Brain (organoid and tissue), 16 donors: ENCODE measurements at places on chromosomes 1 and 21.

GRCh38 chr1:32894019-32894600 lies 7.1 kb downstream of the TMEM54 start:
- no peak for DNase-seq

- DNase-seq, result no peak
Observed at GRCh38 chr1:207173396-207173795, 69.4 kb downstream of the C4BPA start.

GRCh38 chr1:43358121-43358745 lies 548 bp upstream of the CDC20 start:
- no peak for DNase-seq

GRCh38 chr1:41806472-41807155 lies 112.1 kb downstream of the HIVEP3 start:
- no peak for DNase-seq

GRCh38 chr1:219123036-219123435 lies 50.6 kb upstream of the LYPLAL1 start:
- DNase-seq, result peak; percentile 61

- no peak for DNase-seq
Observed at GRCh38 chr1:20589331-20590278, 708 bp downstream of the CDA start.

GRCh38 chr21:27045281-27045985 lies 78.5 kb upstream of the ADAMTS5 start:
- DNase-seq, result no peak

GRCh38 chr1:230300322-230301301 lies 125.5 kb downstream of the PGBD5 start:
- no peak for DNase-seq

GRCh38 chr1:214427871-214428277 lies 123.5 kb downstream of the PTPN14 start:
- DNase-seq, result peak; percentile 29

GRCh38 chr1:24987875-24988557 lies 57.9 kb upstream of the RUNX3 start:
- no peak for DNase-seq

- no peak for DNase-seq
Observed at GRCh38 chr1:221063651-221064050, 184.4 kb downstream of the HLX start.

DNA sequence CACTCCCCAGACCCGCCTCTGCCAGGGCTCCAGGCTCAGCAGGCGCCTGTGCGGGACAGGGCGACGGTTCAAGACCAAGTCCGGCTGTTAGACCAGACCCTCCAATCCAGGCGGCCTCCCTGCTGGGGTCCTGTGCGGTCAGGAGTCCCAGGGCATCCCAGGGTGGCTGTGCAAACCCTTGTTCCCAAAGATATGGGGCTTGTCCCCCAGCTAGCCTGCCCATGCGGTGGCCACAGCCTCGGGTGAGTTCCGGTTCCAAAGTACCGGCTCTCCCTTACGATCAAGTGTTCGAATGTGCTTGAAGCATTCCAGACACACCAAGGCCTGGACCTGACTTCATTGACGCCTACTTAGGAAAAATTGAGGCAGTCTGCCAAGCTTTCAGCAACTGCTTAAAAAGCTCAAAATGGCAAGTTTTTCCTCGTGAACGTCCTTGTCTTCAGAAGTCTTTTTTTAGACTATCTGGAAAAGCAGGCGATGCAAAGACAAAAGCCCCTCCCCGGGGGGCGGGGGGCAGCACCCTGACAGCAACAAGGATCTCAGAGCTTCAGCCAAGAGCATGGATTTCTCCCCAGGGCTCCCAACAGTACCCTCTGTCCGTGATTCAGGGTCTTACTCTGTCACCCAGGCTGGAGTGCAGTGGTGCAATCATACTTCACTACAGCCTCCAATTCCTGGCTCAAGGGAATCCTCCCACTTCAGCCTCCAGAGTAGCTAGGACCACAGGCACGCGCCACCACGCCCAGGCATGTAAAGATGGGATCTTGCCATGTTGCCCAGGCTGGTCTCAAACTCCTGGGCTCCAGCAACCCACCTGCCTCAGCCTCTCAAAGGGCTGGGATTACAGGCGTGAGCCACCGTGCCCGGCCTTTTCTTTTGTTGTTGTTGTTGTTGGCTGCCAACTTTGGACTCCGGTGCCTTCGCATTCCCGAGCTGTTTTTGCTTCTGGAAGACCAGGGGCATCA lies 2.3 kb downstream of the FAAP20 start:
- no peak for DNase-seq

DNA sequence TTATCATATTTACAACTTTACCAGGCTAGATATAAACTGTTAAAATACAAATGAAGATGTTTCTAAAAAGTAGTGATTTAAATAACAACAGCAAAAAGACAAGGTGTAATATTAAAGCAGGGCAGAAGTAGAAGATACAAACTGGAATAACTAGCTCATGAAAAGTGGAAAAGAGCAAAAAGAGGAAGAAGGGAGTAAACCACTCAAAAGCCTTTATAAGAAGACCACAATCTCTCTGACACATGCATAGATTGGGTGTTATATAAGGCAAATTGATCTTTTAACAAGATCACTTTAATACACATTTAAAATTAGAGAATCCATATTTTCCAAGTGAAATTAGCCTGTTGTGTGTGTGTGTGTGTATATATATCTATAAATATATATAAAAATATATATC lies 5.0 kb downstream of the DENND1B start:
- no peak for DNase-seq

DNA sequence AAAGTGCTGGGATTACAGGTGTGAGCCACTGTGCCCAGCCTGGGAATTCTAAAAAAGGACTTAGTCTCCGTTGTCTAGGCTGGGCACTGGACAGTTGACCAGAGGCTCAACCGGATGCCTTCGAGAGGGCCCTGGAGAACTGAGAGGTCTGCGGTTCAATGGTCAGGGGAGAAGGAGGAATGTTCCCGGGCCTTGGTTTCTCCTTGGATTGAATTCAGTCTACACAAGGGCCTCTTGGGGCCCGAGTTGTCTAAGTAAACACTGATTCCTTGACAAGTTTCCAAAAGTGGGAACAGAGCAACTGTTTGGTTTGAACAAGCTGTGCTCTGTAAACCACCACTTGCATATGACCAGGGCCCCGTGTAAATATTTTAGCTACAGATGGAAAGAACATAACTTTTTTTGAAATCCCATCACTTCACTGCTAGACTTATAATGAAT lies 29.1 kb upstream of the CAPZB start:
- no peak for DNase-seq

- DNase-seq, result no peak
Observed at GRCh38 chr1:200671235-200671786, 1.6 kb upstream of the DDX59 start.

DNA sequence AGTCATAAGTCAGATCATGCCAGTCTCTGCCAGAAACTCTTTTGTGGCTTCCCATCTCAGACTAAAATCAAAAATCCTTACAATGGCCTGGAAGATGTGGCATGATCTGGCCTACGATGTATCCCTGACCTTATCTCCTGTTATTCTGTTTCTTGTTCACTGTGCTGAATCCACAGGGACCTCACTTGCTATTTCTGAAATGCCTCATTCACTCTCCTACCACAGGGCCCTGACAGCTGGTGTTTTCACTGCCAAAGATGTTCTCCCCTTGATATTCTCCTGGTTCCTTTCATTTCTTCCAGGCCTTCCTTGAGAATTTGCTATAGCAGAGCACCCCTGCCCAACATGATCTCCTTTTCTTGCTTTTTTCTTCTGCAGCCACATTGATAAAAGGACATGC lies 1.7 kb downstream of the DNALI1 start:
- no peak for DNase-seq

DNA sequence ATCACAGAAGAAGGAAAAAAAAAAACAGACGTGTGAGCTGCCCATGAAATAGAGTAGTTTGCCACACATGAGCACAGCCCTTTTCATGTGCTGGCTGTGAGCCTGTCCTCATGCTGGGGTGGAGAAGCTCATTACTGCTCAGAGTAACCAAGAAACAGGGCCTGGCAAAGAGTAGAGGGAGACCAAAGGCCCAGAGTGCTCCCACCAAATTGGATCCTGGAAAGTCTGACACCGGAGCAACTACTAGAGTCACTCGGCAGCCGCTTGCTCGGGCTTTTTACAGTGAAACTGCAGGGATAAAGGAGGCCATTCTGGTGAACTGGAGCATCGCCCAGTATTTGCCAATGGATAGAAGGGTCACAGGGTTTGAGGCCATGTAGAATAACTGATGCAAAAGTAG lies 64.4 kb upstream of the BARHL2 start:
- DNase-seq, result no peak

GRCh38 chr1:19815801-19816736 lies 986 bp upstream of the RNF186 start:
- peak; percentile 10 for DNase-seq

DNA sequence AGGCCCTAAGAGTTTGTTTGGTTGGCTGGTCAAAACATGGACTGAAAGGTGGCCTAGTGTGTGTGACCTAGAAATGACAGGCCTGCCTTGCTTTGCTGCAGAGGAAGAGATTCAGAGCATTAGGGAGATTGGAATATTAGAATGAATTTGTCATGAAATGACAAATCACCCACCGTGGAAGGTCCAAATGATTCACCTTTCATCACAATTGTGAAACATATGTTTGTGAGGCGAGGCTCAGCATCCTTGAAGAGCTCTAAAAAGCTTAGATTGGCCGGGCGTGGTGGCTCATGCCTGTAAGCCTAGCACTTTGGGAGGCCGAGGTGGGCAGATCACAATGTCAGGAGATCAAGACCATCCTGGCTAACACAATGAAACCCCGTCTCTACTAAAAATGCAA lies 5.5 kb downstream of the LCE1B start:
- no peak for DNase-seq

DNA sequence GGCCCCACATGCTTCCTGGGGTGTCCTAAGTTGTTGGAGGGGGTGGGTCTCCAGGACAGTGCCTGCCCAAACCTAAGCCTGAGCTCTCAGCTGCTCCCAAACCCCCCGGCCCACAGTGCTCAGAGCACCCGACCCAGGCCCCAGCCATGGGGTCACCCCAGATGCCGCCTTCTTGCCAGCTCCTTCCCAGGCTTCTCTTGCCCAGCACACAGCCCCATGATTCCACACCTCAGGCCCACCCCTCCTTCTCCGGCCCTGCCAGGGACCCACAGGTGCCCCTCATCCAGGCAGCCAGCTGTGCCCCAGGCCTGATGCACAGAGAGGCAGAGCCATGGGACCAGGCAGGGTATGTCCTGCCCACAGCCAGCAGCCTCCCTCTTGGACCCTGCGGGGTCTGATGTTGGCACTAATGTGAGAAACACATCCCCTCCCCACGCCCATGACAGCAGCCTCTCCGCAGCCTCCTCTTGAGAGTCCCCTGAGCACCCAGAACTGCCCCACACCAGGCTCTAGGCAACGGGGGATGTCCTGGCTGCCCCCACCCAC lies 4.9 kb downstream of the WNT9A start:
- no peak for DNase-seq

DNA sequence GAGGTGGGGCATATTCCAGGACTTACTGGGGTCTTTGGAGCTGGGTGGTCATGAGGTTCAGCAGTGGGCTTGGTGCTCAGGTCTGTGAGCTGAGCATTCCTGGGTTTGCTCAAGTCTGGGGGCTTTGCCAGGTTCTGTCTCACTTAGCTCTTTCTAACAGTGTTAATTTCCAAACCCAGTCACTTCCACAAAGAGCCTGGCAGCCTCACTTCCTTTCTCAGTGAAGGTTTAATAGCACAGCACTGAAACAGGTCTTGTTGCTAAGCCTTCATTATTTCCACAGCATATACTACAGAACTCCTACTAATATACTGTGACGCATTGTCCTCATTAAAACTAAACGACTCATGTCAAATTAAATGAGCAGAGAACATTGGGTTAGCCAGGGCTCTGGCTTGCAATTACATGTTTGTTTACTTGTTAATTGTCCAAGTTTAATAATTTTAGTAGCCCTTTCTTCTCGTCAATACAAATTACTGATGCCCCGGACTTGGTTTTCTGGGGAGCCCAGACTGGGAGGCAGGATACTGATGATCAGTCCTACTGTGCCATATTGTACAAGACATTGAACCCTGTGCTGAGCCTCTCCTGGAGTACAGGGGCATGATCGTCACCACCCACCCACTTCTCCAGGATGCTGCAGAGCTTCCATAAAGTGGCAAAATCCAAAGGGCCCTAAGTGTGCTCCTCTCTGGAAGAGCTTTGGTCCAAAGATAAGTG lies 170.7 kb downstream of the IER5 start:
- DNase-seq, result peak; percentile 71

DNA sequence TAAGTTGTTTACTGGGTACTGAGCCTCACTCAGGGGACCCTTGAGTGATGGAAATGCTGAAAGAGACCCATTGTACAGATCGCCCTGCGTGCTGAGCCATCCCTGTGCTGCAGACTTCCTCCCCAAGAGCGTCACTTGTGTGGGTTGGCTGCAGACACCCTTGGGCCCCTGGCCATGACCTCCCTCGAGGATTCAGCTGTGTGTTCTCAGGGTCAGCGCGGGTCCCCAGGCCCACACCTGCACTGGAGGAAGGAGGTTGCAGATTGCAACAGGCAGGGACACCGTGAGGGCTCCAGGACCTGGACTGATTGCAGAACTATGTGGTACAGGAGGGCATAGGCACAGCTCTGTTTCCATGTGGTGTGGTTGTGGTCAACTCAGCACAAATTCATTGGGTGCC lies 4.4 kb downstream of the SNAP47 start:
- no peak for DNase-seq

GRCh38 chr21:42009018-42009830 lies 936 bp downstream of the ZBTB21 start:
- DNase-seq, result peak; percentile 56

DNA sequence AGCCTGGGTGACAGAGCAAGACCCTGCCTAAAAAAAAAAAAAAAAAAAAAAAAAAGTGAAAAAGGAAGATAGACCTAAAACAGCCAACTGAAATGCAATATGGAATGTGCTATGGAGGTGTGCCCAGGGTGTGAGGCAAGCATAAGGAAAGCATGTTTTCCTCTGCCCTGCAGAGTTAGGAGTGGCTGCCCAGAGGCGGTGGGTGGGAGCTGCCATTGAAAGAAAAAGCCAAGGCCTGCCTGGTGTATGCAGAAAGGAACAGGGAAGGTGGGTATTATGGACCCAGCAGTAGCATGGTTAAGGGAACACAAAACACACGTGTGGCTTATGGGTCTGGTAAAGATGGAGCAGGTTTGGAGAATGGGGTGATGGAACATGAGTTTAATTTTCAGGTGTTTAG lies 8.9 kb downstream of the CD244 start:
- no peak for DNase-seq

- DNase-seq, result no peak
Observed at GRCh38 chr1:183039330-183039729, 16.1 kb downstream of the LAMC1 start.

DNA sequence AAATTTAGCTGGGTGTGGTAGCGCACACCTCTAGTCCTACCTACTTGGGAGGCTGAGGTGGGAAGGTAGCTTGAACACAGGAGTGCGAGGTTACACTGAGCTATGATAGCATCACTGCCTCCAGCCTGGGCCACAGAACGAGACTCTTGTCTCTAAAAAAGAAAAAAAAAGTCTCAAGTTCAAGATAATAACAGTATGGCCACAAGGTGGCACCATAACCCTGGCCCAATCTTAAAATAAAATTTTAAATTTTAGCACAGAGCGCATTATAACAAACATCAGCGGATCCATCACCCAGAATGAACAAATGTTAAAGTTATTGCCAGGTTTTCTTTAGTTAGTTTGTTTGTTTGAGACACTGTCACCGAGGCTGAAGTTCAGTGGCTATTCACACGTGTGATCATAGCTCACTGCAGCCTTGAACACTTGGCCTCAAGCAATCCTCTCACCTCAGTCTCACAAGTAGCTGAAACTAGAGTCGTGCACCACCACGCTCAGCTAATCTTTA lies 2.9 kb upstream of the HTR6 start:
- DNase-seq, result peak; percentile 83

GRCh38 chr1:14259191-14259757 lies 339.2 kb upstream of the KAZN start:
- peak; percentile 38 for DNase-seq

- DNase-seq, result no peak
Observed at GRCh38 chr21:43613755-43614638, 45.3 kb downstream of the HSF2BP start.
